ENCODE measurements at places on chromosomes 1 and 21. TPM values are rescaled to one million over a fixed set of nuclear protein-coding genes. Genes with fewer than 3 reads are reported as not detected.

Gene STXBP3
- 48.1 TPM for total RNA-seq

Gene CCNL2
- 96.5 TPM for total RNA-seq

Gene PRELP
- total RNA-seq, result not detected

Gene ANGPTL1
- not detected for total RNA-seq

Gene CFHR5
- not detected for total RNA-seq

Gene BATF3
- 3.0 TPM for total RNA-seq

Data from pulmonary artery endothelial cell (primary cell).